Kidney tubule cell (primary cell): ENCODE measurements at places on chromosomes 16 and 17.

- peak; percentile 49 for DNase-seq
Measured at GRCh38 chr17:2336852-2337543, at the start of gene SGSM2. SGSM2 (plus strand) TSS chr17:2337501; CDS start chr17:2337689, 188 bp downstream.

- DNase-seq: peak; percentile 69
Measured at GRCh38 chr17:16040710-16041251, 41.2 kb downstream of the TTC19 start.

DNA sequence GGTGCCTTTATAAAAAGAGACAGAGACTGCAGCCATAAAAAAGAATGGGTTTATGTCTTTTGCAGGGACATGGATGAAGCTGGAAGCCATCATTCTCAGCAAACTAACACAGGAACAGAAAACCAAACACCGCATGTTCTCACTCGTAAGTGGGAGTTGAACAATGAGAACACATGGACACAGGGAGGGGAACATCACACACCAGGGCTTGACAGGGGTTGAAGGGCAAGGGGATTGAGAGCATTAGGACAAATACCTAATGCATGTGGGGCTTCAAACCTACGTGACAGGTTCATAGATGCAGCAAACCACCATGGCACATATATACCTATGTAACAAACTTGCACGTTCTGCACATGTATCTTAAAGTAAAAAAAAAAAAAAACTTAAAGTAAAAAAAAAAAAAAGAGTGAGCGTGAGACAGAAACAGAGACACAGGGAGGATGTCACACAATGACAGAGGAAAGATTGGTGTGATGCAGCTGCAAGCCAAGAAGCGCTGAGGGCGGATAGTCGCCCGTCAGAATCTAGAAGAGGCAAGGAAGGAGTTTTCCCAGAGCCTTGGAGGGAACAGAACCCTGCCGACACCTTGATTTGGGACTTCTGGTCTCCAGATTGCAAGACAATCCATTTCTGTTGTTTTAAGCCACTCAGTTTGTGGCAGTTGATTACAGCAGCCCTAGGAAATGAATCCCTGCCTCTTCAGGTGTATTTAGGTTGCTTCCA is 27.4 kb upstream of the TNS4 start:
- DNase-seq: no peak

GRCh38 chr17:69430488-69430887 is 16.0 kb downstream of the MAP2K6 start:
- peak; percentile 18 for DNase-seq

DNA sequence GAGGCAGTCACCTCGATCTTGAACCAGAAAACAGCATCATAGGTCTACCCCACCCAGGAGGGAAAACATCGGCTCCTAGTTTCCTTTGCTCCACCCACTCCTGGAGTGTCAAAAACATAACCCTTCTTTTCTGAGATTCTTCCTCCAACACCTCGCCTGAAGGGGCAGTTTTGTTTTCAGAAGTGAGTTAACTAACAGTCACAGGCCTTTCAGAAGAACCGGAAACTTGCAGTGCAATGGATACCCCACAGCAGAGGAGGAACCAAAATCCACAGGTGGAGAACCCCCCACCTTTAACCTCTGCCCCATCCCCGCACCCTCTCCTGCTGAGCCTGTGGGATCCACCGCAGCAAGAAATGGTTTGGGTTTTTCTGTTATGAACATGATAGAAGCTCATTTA is 7.8 kb upstream of the TEX2 start:
- no peak for DNase-seq

GRCh38 chr16:84362471-84362941 is 5.8 kb upstream of the ATP2C2 start:
- DNase-seq: peak; percentile 25

DNA sequence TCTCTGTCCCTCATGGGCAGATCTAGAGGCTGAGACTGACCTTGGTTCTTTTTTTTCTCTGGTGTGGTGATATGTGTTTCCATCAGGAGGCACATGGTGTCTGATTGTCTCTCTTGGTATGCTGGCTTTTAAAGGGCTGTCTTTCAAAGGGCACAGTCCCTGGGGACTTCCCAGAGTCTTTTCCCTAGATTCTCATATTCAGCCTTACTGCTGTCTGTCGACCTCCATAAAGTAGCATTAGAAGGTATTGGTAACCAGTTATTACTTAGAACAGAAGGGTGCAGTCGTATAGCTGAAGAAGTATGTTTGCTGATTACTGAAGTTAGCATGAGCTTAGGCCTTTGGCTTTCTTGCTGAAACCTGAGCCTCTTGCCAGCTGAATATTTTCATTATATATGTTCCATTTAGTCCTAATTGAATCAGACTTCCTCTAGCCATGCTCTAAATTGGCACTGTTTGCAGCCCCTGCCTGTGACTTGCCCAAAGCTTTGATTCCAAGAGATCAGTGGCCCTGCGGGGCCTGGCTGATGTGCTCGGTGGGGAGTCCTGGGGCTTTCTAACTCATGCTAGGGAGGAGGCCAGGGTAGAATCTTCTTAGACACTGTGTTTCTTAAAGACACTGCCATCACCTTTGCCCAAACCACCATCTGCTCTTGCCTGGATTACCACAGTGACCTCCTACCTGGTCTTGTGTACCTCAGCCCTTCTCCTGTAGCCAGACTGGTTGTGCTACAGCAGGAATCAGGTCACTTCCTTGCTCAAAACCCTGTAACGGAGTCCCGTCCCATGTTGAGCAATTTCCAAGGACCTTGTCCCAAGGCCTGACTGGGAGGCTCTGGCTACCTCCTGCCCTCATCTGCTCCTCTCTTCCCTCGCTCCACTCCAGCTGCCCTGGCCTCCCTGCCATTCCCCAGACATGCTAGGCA is 71.5 kb downstream of the WWP2 start:
- DNase-seq: peak; percentile 20

GRCh38 chr16:9934723-9935508 is 247.3 kb downstream of the GRIN2A start:
- no peak for DNase-seq

- peak; percentile 64 for DNase-seq
Measured at GRCh38 chr17:50866950-50867362, 802 bp upstream of the TOB1 start.

GRCh38 chr17:38698760-38699159 is 6.3 kb upstream of the MLLT6 start:
- DNase-seq: no peak
